ENCODE measurements at places on chromosomes 11 and 22.

DNA sequence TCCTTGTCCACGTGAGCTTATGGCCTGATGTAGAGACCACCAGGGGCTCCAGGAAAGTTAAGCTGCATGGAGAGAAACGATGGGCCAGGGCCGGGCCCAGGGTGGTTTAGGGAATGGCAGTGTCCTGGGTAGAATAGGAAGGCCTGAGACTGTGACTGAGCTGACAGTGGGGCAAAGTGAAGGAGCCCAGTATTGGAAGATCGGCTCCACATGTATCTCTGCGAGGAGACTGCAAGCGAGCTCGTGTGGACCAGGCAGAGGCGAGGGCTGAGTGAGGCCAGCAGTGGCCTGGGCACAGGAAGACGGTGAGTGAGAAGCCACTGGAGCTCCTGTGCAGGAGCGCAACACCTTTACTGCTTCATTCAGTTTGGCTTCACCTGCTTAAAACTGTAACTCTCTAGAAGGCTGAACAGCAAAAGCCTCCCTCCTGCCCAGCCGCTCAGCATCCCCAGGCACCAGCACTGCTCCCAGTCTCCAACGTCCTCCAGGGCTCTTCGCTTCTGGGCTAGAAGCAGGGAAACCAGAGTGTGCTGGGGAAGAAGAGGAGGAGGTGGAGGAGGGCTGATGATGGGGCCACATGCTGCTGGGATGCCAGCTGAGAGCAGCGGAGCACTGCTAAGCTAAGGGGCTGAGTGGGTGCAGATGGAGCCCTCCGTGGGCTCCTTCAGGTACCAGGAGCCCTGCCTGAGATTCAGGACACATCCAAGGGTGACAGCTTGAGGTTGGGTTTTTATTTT lies 13.5 kb downstream of the TCIRG1 start:
- DNase-seq, result no peak

GRCh38 chr11:9090488-9091043 lies 833 bp downstream of the SCUBE2 start:
- DNase-seq, result no peak

DNA sequence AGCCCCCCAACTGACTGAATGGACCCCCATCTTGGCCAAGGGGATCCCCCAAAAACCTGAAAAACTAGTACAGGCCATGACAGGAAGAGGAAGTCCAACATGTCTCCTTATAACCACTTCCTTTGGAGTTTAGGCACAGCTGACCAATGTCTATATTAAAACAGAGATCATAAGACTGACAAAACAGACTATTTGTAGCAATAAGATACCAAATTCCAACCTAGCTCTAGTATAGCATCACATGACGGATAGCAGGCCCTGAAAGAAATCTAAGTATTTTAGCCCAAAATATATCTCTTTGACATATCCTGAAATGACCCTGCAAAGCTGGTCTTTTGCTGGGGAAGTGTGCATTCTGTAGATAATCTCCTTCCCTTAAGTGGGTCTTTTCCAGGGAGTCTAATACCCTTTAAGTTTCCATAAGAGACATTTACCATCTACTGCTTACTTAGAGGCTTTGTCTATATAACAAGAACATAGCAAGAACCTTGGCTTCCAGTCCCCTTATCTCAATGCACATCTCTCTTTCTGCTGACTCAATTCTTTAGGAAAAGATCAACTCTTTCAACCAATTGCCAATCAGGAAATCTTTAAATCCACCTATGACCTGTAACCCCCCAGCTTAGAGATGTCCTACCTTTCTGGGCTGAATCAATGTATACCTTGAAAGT lies 34.9 kb upstream of the ACER3 start:
- no peak for DNase-seq

- peak; percentile 10 for DNase-seq
Observed at GRCh38 chr22:46220921-46221320, 29.2 kb downstream of the CDPF1 start.

Measured in stimulated activated CD4-positive, alpha-beta T cell treated with anti-CD3 and anti-CD28 coated beads, Interleukin-15, amount 100 ng/mL, for 24 hours (primary cell).